ENCODE measurements at places on chromosomes 1 and 21.

DNA sequence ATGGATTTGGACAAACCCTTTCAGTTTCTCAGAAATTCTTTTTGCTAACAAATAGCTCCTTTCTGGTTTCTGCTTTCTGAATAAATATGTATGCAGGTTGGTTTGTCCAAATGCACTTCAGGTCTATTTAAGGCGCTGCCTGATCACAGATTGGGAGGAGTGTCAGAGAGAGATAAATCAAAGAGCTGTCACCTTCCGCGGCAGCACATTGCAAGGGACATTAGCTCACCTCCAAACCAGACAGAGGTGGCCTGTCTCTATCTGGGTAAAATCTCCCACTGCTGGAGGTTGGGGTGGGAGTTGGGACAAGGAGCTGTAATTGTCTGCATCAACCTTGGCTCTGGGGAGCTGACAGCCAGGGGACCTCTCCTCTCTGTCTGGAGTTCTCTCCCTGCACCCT is 25.2 kb downstream of the PRAMEF20 start:
- H3K36me3 ChIP-seq: no peaks in the 10 kb centered on the region
- H3K4me3 ChIP-seq: no peak overlapping the region
- no peak overlapping the region for H3K27ac ChIP-seq
- H3K27me3 ChIP-seq: peaks cover 44% of the 10 kb centered on the region

DNA sequence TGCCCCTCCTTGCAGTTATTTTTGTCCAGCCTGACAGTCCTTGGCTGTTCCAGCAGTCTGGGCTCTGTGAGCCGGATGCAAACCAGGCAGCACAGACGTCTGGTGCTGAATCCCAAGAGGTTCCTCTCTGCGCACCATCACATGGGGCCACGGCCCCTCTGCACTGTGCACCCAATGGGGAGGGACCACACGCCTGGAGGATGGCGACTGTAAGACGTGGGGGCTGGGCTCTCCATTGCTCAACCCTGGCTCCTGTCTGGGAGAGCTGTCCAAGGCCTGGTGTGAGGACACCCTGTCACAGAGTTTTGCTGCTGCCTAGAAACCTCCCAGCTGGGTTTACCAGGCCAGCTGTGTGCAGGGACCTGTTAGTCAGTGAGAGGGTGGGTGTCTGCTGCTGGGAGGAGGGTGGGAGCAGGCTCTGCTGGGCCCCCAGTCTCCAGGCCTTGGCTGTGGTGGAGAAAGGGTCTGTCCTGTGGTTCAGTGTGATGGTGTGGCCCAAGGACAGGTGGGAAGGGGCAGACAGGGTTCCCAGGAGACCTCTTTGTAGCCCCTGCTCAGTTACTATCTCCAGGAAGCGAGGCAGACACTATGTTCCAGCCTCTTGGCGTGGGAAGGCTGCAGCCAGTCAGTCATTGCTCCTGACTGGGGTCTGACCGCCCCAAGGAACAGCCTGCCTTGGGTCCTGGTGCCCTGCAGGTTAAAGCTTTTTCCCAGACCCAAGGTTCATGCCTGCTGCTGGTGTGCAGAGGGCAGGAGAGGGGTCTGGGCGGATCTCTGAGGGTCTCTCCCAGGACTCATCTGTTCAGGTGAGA is 13.8 kb downstream of the HEYL start:
- H3K27me3 ChIP-seq: no peaks in the 10 kb centered on the region
- H3K4me3 ChIP-seq: no peak overlapping the region
- H3K4me1 ChIP-seq: no peaks in the 10 kb centered on the region
- H3K36me3 ChIP-seq: no peaks in the 10 kb centered on the region
- peak; percentile 94 for ATAC-seq

DNA sequence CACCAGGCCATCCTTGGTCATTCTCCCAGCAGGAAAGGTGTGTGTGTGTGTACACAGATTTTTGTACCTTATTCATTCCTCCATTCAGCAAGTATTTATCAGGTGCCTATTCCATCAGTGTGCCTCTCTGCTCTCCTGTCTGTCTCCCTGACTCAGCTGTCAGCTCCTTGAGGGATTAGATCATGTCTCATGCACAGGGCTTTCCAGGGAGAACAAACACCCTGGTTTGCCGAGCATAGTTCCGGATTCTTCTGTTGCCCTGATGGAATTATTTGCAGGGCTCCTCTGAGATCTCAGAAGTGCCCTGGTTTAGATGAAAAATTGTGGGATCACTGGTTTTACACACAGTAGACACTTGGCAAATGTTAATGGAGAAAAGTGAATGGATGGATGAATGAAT is 8.1 kb upstream of the SDHB start:
- H3K36me3 ChIP-seq: no peaks in the 10 kb centered on the region
- H3K27me3 ChIP-seq: peaks cover 20% of the 10 kb centered on the region
- H3K4me3 ChIP-seq: no peak overlapping the region
- no peak for ATAC-seq
- H3K4me1 ChIP-seq: no peaks in the 10 kb centered on the region

- no peaks in the 10 kb centered on the region for H3K27me3 ChIP-seq
- peak overlapping the region; percentile 62 for H3K27ac ChIP-seq
- ATAC-seq: peak; percentile 60
- H3K4me1 ChIP-seq: no peaks in the 10 kb centered on the region
- H3K4me3 ChIP-seq: no peak overlapping the region
Observed at GRCh38 chr21:33968080-33968994, 52.7 kb upstream of the ATP5PO start.

GRCh38 chr1:174828264-174828663 is 171.5 kb upstream of the CACYBP start:
- H3K36me3 ChIP-seq: no peaks in the 10 kb centered on the region
- ATAC-seq: no peak
- H3K27me3 ChIP-seq: no peaks in the 10 kb centered on the region
- no peak overlapping the region for H3K4me3 ChIP-seq
- H3K27ac ChIP-seq: no peak overlapping the region

- no peaks in the 10 kb centered on the region for H3K36me3 ChIP-seq
- H3K27me3 ChIP-seq: no peaks in the 10 kb centered on the region
- H3K4me1 ChIP-seq: peaks cover 2% of the 10 kb centered on the region
- H3K4me3 ChIP-seq: no peak overlapping the region
- no peak for ATAC-seq
Observed at GRCh38 chr1:22769932-22770331, 59.3 kb downstream of the EPHB2 start.

GRCh38 chr1:89826594-89826993 is 5.8 kb downstream of the LRRC8D start:
- H3K4me1 ChIP-seq: no peaks in the 10 kb centered on the region
- no peaks in the 10 kb centered on the region for H3K27me3 ChIP-seq
- no peak overlapping the region for H3K27ac ChIP-seq
